Stimulated activated CD4-positive, alpha-beta T cell treated with anti-CD3 and anti-CD28 coated beads, Interleukin-1b, Interleukin-23, amount 100 ng/mL, for 1 hour (primary cell): ENCODE measurements at places on chromosomes 1 and 21.

DNA sequence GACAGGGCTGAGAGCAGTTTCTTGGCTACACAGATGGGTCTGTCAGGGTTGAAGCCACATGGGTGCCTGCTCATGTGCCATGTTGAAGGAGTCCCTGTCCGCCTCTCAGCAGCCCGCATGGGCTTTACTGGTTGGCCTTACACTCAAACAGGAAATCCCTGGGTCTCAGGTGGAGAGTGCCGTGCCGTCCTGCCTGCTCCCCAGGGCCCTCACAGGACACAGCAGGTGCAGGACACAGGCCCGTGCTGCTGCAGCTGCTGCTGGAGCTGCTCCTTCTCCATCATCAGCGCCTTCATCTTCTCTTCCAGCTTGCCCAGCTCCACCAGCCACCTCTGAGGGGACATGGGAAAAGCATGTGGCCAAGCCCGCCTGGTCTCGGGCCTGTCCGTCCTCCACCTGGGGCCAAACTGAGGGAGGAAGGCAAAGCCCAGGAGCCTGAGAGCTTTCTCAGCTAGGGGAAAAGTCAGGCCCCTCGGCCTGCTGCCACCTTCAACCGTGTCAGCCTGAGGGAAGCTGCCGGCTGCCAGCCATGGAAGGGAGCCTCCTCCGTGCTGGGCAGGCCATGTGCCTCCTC is 5.5 kb downstream of the SLFNL1 start:
- no peak for DNase-seq

- DNase-seq: peak; percentile 23
These were observed at the start of gene PATJ for GRCh38 chr1:61741711-61742619. Gene PATJ (plus strand): TSS chr1:61742480. CDS start chr1:61762893, 20,413 bp downstream.

GRCh38 chr1:171090604-171091003 is at the start of gene FMO3:
Gene FMO3 (plus strand): TSS chr1:171090905. CDS start chr1:171092659, 1,754 bp downstream.
- DNase-seq: no peak

DNA sequence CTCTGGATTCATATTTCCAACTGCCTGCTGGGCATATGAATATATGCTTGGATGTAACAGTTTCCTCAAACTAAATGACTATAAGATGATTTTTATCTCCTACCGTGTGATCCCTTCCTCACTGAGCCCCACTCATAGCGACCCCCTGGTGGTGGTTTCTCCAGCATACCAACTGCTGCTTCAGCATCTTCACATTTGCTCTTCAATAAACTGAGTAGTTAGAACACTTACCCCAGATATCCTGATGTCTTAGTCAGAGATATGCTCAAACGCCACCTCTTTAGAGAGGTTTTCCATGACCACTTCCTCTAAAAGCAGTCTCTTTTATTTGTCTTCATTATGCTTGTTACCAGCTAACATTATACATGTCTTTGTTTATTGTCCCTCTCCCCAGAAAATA is 10.2 kb upstream of the HNRNPR start:
- DNase-seq: no peak

- DNase-seq: no peak
These were observed 7.7 kb upstream of the MPZL1 start for GRCh38 chr1:167714098-167714438.

- no peak for DNase-seq
These were observed 14.7 kb downstream of the NMNAT2 start for GRCh38 chr1:183403498-183403897.

- DNase-seq: no peak
These were observed 21.9 kb upstream of the ERO1B start for GRCh38 chr1:236303675-236304074.
